ENCODE measurements at places on chromosomes 12 and 14.

DNA sequence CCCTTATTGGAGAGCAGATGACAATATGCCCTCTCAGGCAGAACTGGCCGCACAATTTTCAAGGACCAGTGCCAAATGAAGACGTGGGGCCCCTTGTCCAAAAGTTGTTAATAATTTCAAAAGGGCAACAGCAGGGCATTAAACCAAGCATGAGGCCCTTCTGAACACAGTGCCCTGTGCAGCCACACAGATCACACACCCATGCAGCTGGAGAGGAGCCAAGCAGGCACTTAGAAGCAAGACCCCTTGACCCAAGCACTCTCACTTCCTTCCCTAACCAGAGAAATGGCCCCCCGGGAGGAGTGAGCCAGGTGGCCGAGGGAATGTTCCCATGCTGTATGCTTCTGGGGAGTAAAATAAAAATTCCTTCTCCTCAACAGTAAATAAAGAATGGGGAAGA lies 114.0 kb upstream of the TMPO start:
- no peak for DNase-seq

GRCh38 chr12:128992116-128992515 lies 138.8 kb downstream of the GLT1D1 start:
- DNase-seq: no peak

DNA sequence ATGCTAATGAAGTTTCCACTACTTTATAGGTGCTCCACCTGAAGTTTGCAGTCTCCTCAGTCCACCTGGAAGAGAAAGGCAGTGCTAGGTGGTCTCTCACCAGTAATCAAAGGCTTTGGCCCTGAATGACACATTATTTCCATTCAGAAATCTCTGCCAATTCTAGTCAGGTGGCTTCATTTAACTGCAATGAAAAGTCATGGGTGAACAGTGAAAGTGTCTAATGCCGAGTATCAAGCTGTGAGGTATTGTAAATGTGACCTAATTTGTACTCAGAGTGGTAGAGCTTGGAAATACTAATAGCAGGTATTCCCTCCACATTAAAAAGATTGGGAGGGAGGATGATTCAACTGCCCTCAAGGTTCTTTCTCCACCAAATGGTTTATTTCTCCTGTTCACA lies 220.9 kb upstream of the LRFN5 start:
- DNase-seq: no peak

- DNase-seq: no peak
Measured at GRCh38 chr12:67656251-67656650, 7.7 kb downstream of the DYRK2 start.

DNA sequence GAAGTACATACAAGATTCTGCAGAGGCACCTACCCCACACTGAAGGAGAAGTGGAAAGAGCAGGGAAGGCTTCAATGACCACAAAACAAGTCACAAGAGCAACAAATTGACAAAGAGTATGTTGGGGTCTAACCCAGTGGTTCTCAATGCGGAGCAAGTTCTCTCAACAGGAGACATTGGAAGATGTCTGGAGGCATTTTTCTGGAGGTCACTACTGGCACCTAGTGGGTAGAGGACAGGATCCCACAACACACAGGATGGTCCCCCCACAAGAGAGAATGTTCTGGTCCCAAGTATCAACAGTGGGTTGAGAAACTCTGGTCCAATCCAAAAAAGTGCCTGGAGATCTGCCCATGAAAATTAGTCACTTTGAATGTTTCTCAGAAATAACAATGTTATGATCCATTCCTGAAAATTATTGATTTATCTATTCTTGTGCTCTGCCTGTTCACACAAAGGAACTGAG lies 3.4 kb downstream of the SSH1 start:
- DNase-seq: no peak

DNA sequence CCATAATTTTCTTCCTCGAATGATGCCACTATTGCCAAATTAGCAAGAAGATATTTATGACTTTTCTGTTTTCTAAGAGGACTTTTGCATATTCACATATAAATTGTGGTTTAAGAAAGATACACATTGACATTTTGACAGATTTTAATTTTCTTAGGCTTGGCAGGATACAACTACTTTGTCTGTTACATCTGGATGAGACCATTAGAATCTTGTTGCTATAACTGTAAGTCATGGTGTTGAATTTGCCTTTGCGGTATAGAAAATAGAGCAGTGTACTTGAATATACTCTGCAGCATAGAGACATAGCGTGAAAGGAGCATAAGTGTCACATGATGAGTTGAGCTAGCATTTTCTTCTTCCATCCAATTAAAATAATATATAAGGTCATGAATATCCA lies 169.3 kb downstream of the FUT8 start:
- no peak for DNase-seq

- DNase-seq: no peak
Measured at GRCh38 chr14:104582662-104583061, 3.1 kb downstream of the C14orf180 start.

- DNase-seq: no peak
Measured at GRCh38 chr14:71574976-71575375, 357.3 kb upstream of the RGS6 start.

- no peak for DNase-seq
Measured at GRCh38 chr12:10716704-10717315, 6.3 kb downstream of the YBX3 start.

DNA sequence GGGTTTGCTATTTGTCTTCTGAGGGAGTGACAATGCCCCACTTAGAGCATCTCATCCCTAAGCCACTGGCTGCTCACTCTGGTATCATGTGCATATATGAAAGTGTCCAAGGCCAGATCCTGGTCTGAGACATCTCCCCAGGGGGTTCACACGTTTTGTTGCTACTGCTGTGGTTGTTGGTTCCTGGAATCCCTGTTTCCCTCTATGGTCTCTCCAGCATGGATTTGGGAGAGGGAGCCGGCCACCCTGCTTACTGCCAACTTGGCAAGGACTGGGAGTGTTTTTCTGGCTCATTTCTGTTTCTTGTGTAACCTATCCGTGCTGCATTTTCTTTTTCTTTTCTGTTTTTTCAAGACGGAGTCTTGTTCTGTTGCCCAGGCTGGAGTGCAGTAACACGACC lies 101.3 kb upstream of the MAX start:
- no peak for DNase-seq

- no peak for DNase-seq
Measured at GRCh38 chr12:115364921-115365320, 680.9 kb upstream of the TBX3 start.

GRCh38 chr12:97801471-97802059 lies 339.0 kb downstream of the RMST start:
- DNase-seq: no peak

- no peak for DNase-seq
Measured at GRCh38 chr14:105119408-105120025, 49.1 kb downstream of the JAG2 start.

DNA sequence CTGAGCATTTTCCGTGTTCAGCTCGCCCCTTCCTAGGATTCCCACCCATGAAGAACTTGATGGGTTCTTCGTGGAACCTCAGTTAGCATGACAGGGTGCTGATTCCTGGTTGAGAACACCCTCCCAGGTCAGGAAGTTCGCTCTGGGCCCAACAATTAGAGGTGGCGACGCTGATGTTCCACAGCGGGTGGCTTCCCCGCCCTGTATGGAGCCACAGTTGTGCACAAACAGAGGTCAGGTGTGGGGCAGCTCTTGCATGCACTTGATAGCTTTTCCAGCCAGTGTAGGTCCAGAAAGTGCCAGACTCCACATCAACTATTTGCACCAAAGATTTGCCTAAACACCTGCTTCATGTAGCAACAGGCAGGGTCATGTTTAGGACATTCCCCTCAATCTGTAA lies 788.2 kb downstream of the MED13L start:
- no peak for DNase-seq

DNA sequence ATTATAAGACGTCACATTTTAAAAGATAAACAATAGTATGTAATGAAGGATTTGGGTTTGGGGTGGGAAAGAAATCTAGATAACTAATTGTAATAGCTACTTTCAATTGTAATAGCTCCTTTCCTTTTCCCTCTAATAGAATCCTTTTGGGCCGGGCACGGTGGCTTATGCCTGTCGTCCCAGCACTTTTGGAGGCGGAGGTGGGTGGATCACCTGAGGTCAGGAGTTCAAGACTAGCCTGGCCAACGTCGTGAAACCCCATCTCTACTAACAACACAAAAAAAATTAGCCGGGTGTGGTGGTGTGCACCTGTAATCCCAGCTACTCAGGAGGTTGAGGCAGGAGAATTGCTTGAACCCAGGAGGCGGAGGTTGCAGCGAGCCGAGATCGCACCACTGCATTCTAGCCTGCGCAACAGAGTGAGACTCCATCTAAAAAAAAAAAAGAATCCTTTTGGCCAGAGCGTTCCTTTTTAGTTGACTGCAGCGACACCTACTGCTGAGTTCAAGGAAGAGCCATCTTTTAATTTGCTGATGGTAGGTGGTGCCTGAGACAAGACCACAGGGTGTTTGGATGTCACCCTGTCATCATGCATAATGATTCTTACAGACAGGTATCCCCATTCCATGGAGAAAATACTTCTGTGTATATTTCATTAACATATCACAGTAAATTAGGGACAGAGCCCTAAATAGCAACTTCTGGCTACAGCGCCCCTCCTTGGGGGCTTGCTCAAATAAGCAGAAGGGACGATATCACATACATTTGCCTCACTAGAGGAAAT lies 79.5 kb downstream of the ARMH4 start:
- no peak for DNase-seq

DNA sequence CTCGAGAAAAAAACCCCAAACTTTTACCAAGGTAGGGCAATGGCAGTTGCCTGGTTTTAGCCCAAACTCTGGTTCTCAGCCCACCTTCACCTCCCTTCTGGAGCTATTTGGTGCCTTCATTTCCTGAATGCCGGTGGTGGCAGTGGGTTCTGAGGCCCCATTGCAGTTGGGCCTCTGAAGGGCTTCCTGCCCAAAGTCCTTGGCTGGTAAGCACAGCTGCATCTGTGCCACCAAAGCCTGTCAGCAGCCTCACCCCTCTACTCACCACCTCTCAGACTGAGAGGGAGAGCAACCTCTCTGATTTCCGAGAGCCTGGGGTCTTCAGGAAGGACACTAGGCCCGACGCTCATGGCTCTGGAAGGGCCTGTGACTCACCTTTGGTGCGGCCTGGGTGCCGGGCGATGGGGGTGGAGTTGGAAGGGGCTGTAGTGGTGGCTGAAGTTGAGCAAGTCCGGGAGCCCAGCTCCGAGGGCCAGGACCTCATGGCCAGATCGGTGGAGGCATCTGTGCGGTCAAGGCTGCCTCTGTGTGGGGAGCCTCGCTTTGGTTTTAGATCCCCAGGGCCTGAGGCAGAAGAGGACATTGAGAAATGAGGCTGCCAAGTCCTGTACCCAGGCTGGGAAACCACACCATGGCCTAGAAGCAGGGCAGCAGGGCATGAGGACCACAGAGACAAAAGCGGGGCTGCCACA lies 38.6 kb upstream of the GPR68 start:
- no peak for DNase-seq

GRCh38 chr12:59164991-59165718 lies 244.9 kb upstream of the LRIG3 start:
- no peak for DNase-seq

GRCh38 chr12:126772171-126772864 lies 1494.7 kb upstream of the TMEM132C start:
- no peak for DNase-seq

GRCh38 chr14:83632375-83632774 lies 1897.6 kb upstream of the FLRT2 start:
- no peak for DNase-seq

GRCh38 chr14:35480119-35480769 lies 53.7 kb upstream of the INSM2 start:
- no peak for DNase-seq

DNA sequence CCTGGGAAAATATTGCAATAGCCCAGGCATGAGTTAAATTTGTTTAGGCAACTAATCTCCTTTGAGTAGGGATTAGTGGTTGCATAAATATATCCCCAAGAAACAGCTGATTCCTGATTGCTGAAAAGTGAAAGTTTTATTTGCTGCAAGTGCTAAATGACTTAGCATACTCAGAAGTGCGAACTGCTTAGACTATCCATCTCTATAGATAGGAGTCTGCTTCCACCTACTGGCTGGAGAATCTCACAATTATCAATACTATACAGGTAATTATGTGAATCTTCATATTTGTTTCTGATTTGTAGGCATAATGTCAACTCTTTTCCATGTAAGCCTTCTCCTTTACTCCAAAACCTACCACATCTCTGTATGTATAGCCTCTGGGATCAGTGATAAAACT lies 12.0 kb upstream of the SLCO1B3 start:
- no peak for DNase-seq

GRCh38 chr14:100673807-100674154 lies 52.9 kb upstream of the DLK1 start:
- no peak for DNase-seq

GRCh38 chr12:26520109-26520508 lies 312.9 kb downstream of the ITPR2 start:
- DNase-seq: no peak

- no peak for DNase-seq
Measured at GRCh38 chr14:95464514-95464913, 51.9 kb downstream of the SYNE3 start.

All from activated CD4-positive, CD25-positive, alpha-beta regulatory T cell (primary cell).